NCI-H2227 treated with DMSO at 0.1 percent for 48 hours (cell line): ENCODE measurements at places on chromosomes 2 and 18.
A peak's percentile ranks its signal among the peaks of the same experiment; 100 is the strongest.

DNA sequence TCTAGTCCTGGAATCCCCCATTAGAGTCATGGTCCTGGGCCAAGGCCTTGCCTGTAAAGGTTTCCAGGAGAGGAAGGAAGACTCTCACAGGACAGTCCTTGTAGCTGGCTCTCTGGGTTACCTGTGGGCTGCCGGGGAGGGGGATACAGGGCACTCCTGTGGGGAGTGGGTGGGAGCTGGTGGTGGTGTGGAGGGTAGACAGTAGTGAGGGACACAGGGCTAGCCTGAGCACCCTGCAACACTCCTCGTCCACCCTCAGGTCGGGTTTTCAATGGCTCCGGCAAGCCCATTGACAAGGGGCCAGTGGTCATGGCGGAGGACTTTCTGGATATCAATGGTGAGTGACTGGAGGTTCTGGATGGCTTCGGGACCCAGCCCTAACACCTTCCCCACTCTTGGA is 19.7 kb upstream of the ANKRD53 start:
- DNase-seq = no peak

DNA sequence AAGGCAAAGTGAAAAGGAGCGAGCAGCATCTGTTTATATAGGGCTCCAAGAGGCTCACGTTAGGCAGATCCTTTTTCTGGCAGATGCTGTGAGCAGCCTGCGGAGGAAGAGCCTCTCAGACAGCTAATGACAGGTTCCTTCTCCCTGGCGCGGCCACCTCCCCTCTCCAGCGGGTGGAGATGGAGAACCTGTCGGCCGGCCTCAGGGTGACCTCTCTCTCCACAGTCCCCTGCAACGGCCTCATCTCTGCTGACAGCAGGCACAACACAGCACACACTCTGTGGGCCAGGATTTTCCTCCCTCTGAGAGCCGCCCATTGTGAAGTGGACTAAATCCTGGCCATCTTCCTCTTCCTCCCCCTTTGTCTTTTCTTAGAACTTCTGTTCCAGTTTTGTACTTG is 119.8 kb downstream of the PRKCE start:
- DNase-seq = peak; percentile 90

GRCh38 chr2:151770995-151771394 is 36.7 kb upstream of the NEB start:
- DNase-seq = no peak

GRCh38 chr18:10442551-10442971 is 11.9 kb upstream of the APCDD1 start:
- no peak for DNase-seq

- no peak for DNase-seq
These were observed 53.1 kb upstream of the ZEB2 start for GRCh38 chr2:144572977-144573376.

DNA sequence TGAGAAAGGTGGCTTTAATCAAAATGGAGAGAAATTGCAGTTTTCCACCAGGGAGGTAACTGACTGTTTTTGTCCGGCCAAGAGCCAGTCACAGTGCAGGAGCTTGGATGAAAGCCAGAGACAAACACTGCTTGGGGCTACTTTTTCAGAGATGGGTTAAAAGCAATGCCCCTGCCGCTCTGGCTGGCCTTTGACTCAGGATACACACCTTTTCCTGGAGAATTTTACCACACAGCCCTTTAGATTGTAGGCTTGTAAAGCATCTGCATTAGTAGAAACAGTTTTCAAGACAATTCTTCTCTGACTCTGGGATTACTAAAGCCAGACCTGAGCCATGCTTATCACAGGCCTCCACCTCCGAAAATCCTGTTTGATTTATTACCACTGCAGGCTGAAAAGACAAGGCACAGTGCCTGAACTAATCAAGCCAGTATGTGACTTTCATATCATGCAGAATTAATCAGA is 79.7 kb downstream of the CCBE1 start:
- DNase-seq = no peak

DNA sequence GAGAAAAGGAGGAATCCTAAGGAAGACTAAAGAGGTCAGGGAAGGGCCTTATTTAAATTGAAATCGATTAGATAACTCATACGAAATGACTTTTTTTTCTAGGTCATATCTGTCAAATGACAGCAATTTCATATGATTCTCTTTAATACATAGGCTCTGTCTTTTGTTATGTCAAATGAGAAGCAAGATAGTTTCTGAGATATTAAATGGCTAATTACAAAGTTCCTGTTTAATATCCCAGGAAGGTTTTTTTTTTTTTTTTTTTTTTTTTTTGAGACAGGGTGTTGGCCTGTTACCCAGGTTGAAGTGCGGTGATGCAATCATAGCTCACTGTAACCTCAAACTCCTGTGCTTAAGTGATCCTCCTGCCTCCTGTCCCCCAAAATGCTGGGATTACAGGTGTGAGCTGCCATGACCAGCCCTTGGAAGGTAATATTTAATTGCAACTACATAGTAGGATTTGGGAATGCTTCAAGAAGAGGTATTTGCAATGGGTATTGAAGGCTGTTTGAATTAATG is 48.0 kb upstream of the RMND5A start:
- DNase-seq = no peak
